ENCODE measurements at places on chromosomes 16 and 17. TPM values are rescaled to one million over a fixed set of nuclear protein-coding genes. Genes with fewer than 3 reads are reported as not detected.

The SRCAP gene
- polyA plus RNA-seq: 32.6 TPM

The SPNS3 gene
- polyA plus RNA-seq: 0.94 TPM

The KRTAP2-2 gene
- not detected for polyA plus RNA-seq

The PPP1R27 gene
- not detected for polyA plus RNA-seq

The HBQ1 gene
- polyA plus RNA-seq: not detected

The FOXN1 gene
- not detected for polyA plus RNA-seq

Measured in IgD-negative memory B cell (primary cell).